ENCODE measurements at places on chromosomes 11 and 22.

DNA sequence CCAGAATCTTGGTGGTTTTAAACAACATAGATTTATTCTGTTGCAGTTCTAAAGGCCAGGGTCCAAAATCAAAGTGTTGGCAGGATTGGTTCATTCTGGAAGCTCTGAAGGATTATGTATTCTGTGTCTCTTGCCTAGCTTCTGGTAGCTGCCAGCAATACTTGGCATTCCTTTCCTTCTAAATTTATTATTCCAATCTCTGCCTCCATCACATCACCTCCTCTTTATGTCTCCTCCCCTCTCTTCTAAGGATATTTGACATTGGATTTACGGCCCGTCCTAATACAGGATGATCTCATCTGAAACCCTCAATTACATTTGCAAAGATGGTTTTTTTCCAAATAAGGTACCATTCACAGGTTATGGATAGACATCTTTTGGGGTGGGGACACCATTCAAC, 186.5 kb downstream of the SBF2 start:
- DNase-seq = no peak

- no peak for DNase-seq
Measured at GRCh38 chr11:121773076-121773475, 320.3 kb upstream of the SORL1-AS1 start.

GRCh38 chr11:47466701-47467250, 17.8 kb upstream of the RAPSN start:
- DNase-seq = no peak

GRCh38 chr11:19216021-19216420, 14.2 kb upstream of the CSRP3 start:
- DNase-seq = no peak

DNA sequence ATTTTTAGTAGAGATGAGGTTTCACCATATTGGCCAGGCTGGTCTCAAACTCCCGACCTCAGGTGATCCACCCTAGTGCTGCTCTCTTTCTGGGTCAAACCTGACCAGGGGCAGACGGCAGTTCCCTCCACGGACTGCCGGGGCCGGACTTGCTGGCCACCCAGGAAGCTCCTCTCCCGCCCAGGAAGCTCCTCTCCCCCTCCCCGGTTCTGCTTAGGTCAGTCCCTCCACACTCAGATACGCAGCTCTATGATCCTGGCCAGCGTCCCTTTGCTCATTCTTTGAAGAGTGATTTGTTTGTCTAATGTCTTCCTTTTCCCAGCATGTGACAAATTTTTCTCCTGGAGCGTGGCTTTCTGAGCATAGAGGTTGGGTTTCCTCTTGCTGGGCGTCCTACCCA, 125.3 kb upstream of the B3GAT1 start:
- DNase-seq = no peak

GRCh38 chr11:83918476-83918875, 632.3 kb upstream of the CCDC90B start:
- DNase-seq = no peak
